ENCODE measurements at places on chromosomes 3 and 15. TPM values are rescaled to one million over a fixed set of nuclear protein-coding genes. Genes with fewer than 3 reads are reported as not detected.

Gene RLBP1
- not detected for total RNA-seq

- no peaks in the 10 kb centered on the region for H3K36me3 ChIP-seq
- H3K4me1 ChIP-seq = no peaks in the 10 kb centered on the region
- no peak overlapping the region for H3K4me3 ChIP-seq
- H3K27me3 ChIP-seq = no peaks in the 10 kb centered on the region
- DNase-seq = no peak
- no peak overlapping the region for H3K27ac ChIP-seq
Measured at GRCh38 chr15:39205506-39206371, 375.1 kb upstream of the THBS1 start.

DNA sequence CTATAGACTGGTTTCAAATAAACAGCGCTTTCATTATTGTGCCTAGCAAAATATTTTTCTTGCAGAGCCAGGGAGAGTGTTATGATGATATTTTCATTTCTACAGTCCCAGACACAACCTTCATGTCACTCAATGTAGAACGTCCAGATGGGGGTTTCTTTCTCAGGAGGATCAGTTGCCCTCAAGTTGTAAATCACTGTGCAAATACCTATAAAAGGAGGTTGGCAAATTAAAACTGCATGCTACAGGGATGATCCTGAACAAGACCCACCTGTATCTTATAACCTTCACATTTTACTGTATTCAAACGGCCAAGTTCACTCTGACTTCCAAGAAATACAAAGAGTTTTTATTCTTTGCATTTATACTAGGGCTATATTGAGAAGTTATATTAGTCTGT lies 486.0 kb downstream of the EDEM1 start:
- H3K36me3 ChIP-seq = no peaks in the 10 kb centered on the region
- no peak overlapping the region for H3K27ac ChIP-seq
- H3K4me1 ChIP-seq = no peaks in the 10 kb centered on the region
- no peak overlapping the region for H3K4me3 ChIP-seq
- no peak for DNase-seq

DNA sequence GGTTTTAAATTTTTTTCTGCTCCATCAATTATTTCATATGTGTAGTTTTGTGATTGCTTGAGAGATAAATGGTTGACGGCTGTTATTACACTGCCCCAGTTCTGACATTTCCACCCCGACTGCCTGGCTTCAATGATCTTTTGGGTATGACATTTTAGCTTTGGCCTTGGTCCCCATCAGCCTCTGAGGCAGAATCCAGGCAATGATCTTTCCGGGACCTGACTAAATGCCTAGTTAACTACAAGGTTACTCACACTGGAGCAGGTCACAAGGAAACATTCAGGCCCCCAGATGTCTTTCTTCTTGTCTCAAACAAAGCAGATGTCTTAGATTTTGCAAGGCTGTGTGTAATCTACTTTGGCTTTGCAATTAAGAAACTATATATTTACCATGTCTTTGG lies 61.1 kb upstream of the TMCO5A start:
- H3K36me3 ChIP-seq = no peaks in the 10 kb centered on the region
- no peaks in the 10 kb centered on the region for H3K27me3 ChIP-seq
- no peak for DNase-seq
- no peaks in the 10 kb centered on the region for H3K4me1 ChIP-seq
- H3K27ac ChIP-seq = no peak overlapping the region

GRCh38 chr3:156615592-156616173 lies 58.7 kb upstream of the TIPARP start:
- H3K4me1 ChIP-seq = no peaks in the 10 kb centered on the region
- no peak for DNase-seq
- H3K4me3 ChIP-seq = no peak overlapping the region
- H3K36me3 ChIP-seq = no peaks in the 10 kb centered on the region

DNA sequence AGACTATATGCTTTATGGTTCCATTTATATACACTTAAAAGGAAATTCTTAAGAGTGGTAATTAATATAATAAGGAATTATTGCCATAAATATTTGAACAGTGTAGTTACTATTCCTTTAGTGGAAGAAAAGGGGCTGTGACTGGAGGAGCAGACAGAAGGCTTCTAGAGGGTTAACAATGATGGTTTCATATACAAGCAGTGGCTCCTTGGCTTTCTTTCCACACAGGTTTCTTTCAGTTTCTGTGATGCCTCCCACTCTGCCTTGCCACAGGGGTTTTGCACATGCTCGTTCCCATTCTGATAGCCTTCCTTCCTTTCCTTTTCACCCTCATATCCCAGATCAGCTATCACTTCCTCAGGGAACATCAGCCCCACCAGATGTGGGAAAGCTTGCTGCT lies 108.8 kb upstream of the LYSMD4 start:
- no peak overlapping the region for H3K27ac ChIP-seq
- H3K4me1 ChIP-seq = no peaks in the 10 kb centered on the region
- H3K27me3 ChIP-seq = no peaks in the 10 kb centered on the region

All from prostate gland (tissue), 2 donors.